NCI-H774 (cell line): ENCODE measurements at places on chromosomes 11 and 22.

DNA sequence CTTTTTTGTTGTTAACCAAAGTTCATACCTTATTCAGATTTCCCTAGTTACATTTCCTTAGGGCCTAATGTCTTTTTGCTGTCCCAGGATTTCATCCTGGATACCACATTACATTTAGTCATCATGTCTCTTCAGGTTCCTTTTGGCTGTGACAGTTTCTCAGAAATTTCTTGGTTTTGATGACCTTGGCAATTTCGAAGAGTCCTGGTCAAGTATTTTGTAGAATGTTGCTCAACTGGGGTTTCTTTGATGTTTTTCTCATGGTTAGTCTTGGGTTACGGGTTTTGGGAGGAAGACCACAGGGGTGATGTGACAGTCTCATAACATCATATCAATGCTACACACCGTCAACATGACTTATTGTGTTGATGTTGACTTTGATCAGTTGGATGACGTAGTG lies 39.8 kb upstream of the FDX1 start:
- no peak for DNase-seq

- no peak for DNase-seq
Measured at GRCh38 chr11:24321229-24321628, 175.6 kb upstream of the LUZP2 start.

- no peak for DNase-seq
Measured at GRCh38 chr22:25362883-25363240, 143.4 kb downstream of the CRYBB2 start.

DNA sequence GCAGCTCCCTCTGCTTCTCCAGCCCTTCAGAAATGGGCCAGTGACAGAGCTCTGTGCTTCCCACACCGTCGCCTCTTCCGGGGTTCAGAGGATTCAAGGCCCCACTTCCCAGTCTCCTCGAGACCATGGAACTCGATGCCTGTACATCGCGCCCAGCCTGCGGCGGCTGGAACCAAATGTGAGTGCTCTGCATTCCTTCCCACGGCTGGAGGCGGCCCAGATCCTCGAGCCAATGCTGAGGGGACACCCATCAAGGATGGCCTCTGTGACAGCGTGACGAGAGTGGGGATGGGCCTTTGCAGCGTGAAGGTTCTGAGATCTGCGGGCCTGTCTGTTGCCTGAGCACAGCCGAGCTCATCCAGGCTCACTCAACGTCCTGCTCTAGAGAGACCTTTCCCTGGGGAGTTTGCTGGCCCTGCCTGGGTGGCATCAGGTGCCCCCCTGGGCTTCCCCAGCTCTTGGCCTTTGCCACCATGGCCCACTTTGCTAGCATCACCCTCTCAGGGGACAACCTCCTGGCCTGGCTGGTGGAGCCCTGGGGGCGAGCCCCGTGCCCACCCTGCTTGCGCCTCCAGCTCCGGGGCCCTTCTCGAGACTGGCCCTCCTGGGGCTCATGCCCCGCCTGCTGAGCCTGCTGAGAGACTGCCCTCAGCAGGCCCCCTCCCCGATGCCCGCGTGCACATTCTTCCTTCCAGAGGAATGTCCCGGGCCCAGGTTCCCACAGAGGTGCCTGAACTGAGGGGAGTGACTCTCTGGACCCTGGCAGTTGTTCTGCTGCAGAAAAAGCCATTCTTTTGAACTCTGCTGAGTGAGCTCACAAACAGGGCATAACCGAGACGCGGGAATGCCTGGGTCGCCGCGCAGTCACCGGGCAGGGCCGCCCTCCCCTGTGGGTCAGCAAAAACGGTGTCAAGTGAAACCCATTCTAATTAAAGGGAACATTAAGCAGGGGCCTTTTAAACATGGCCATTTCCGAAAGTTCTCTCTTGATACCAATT lies 7.3 kb upstream of the MYEOV start:
- DNase-seq: no peak

- no peak for DNase-seq
Measured at GRCh38 chr22:48864748-48865147, 962.9 kb downstream of the BRD1 start.
